ENCODE measurements at places on chromosomes 2 and 18.

- DNase-seq, result no peak
These were observed 91.0 kb upstream of the KCNH7 start for GRCh38 chr2:162929571-162929970.

DNA sequence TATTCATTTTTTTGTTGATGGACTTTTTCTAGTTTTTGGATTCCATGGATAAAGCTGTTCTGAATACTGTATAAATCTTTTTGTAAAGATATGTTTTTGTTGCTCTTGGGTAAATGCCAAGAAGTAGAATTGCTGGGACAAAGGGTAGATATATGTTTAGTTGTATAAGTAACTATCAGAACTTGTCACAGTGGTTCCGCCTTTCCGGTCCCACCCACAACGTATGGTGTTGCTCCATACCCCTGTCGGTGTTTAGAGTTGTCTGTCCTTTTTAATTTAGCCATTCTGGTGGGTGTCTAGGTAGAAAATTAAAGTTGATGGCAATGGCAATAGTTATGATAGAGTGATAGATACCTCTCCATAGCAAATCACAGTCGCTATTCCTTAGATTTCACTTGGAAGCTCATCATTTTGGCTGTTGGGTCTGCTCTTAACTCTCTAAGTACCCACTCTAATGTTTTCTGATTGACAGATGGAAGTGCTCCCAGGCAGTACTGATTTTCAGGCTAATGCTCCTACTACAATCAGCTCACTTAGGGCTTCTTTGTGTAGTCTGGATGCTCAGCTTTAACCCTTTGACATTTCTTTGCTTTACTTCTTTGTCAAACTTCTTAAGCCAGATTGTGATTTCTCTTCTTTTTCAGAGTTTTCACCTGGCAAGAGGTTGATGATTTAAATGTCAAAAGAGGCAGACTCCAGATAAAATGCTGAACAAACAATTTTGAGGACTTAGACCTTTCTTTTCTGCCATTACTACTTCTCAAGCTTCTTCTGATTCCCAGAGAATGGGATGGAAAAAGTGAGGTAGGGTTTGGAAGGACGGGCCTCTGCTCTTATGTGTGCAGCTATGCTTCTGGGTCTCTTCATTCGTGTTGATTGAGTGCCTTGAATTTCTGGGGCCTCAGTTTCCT, 156.4 kb downstream of the AQP4 start:
- no peak for DNase-seq

- no peak for DNase-seq
These were observed 135.4 kb upstream of the ITGB6 start for GRCh38 chr2:160335441-160335840.

DNA sequence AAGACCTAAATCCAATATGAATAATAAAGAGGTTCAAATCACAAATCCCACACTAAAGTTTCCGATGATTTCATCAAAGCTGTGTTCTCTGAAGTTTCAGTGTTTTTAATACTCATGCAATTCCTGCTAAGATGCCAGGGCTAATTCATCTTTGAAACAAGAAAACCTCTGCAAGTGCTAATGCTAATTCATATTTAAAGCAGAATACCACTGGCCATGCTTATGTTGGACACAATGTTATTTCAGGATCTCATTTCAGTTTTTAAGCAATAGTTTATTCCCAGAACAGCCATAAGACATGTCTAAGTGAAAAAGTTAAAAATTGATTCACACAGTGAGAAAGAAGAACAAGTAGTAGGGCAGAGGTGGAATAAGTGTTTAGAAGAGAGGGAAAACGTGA, 62.8 kb downstream of the GRB14 start:
- DNase-seq, result no peak

- no peak for DNase-seq
These were observed 158.4 kb downstream of the SP3 start for GRCh38 chr2:173806761-173807160.

DNA sequence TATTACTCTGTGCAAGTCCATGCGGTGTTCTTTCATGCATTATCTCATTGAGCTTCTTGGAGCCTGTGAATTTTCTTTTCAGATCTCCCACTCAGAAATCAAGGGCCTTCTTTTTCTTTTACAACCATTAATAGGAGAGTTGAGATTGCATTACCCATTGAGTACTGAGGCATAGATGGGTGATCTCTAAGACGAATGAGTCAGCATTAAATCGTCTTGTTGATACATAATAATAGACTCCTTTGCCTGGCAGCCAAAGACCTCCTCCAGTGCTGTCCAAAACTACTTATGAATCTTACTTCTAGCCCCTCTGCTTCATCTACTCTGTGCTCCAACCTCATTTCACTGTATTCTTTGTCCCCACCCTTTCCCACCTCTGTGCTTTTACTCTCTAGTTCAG, 180.5 kb downstream of the AGPS start:
- DNase-seq, result no peak

DNA sequence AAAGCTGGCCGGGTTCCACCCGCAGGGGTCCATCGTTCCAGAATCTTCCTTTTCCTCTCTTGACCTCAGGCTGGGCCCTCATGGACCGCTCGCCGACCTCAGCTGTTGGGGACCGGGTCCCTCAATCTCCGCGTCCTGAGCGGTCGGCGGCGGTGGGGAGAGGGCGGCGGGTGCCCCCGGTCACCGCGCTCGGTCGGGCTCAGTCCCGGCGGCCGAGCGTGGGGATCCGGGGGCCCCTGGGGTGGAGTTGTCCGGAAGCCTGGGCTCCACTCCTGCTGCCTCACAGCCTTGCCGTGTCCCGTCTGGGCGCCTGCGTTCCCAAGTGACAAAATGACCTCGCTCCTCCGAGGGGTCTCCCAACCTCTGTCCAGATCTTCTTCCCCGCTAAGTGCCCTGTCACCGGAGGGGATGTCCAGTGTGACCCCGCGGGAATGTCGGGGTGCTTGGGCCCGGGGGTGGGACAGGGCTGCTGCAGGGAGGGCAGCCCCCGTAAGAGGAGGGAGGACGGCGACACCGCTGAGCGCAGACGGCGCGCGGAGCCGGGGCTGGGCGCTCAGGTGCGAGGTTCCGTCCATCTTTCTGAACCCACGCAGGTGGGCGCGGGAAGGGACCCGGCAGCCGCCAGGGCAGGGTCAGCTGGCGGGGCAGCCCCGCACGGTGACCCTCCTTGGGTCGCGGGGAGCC, 16.0 kb upstream of the E2F6 start:
- DNase-seq, result no peak

GRCh38 chr18:21452276-21452780, 148.2 kb downstream of the ESCO1 start:
- DNase-seq, result no peak

DNA sequence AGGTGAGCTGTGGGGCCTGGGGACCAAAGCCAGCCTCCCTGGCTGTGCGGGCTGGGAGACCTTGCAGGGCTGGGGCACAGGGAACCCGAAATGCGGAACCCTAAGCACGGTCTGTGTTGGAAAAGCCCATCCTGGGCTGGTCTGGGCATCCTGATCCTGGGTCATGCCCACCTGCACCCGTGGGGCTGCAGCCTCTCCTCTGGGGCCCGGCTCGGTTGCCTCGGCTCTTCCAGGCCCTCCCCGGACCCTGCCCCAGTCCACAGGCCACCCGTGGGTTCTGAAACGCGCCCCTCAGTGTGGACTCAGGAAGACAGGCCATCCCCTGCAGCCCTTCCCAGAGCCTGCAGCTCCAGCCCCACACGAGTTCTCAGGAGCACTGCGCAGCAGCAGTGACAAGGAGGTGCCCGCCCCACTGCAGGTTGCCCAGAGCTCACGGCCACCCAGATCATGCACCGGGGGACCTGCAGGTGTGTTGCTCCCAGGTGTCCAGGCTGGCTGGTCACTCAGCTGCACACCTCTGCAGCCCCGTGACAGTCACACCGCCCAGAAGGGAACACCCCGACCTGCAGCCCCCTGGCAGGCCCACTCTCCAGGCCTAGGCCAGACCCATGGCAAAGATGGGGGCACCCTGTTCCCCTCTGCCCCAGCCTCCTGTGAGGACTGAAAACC, 12.2 kb upstream of the NFATC1 start:
- DNase-seq, result no peak

GRCh38 chr2:207067473-207067872, 98.3 kb downstream of the KLF7 start:
- no peak for DNase-seq

DNA sequence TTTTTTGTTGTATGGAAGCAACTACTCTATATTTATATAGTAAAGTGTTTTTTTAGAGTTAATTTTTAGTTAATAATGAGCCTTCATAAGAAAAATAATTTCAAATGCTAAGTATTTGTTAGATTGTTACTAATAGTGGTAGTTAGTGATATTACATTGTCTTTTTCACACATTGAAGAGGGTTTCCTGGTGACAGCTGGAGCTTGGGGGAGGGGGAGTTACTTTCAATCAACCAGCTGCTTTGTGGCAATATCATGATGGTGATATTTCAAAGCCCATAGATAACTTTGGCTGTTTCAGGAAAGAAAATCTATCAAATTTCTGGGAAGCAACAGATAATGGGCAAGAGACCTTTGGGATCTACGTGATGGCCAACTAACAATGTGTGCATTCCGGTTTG, 4.1 kb downstream of the RHBDD1 start:
- no peak for DNase-seq

- DNase-seq, result no peak
These were observed 188.1 kb upstream of the ETAA1 start for GRCh38 chr2:67208887-67209500.

GRCh38 chr2:85834466-85834865, 54.3 kb downstream of the ST3GAL5 start:
- no peak for DNase-seq

DNA sequence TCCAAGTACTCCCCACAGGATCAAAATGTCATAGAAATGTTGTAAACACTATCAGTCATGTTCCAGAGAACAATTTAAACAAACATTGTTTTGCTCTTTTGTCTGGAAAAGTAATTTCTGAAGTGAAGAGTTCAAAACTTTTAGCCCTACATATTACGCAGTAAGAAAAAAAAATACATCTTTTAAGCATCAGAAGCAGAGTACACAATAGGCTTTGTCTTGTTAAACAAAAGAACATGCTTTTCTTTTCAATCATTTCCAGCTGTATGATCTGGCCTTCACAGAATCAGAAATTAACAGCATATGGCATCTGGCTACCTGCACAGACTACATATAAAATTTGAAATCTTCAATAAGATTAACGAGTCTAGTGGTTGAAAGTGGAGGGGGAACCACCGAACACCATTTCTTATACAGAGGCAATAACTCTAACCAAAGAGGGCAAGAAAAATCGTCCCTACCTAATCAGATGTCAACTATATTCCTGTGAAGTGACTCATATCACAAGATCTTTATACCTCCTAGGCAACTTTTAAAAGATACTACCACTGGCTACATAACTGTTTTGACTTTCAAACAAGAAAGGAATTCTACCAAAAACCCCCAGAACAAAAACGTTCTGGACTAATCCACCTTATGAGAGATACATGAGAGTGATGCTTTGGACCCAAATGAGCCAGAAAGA, 149.3 kb downstream of the EXOC6B start:
- DNase-seq, result no peak

GRCh38 chr2:97740590-97741182, 27.3 kb downstream of the ZAP70 start:
- DNase-seq, result no peak

GRCh38 chr2:224058048-224058775, 19.1 kb upstream of the SERPINE2 start:
- no peak for DNase-seq

- DNase-seq, result no peak
These were observed 111.1 kb downstream of the MTX2 start for GRCh38 chr2:176380341-176380740.

GRCh38 chr2:9310798-9311197, 104.2 kb downstream of the ASAP2 start:
- no peak for DNase-seq

DNA sequence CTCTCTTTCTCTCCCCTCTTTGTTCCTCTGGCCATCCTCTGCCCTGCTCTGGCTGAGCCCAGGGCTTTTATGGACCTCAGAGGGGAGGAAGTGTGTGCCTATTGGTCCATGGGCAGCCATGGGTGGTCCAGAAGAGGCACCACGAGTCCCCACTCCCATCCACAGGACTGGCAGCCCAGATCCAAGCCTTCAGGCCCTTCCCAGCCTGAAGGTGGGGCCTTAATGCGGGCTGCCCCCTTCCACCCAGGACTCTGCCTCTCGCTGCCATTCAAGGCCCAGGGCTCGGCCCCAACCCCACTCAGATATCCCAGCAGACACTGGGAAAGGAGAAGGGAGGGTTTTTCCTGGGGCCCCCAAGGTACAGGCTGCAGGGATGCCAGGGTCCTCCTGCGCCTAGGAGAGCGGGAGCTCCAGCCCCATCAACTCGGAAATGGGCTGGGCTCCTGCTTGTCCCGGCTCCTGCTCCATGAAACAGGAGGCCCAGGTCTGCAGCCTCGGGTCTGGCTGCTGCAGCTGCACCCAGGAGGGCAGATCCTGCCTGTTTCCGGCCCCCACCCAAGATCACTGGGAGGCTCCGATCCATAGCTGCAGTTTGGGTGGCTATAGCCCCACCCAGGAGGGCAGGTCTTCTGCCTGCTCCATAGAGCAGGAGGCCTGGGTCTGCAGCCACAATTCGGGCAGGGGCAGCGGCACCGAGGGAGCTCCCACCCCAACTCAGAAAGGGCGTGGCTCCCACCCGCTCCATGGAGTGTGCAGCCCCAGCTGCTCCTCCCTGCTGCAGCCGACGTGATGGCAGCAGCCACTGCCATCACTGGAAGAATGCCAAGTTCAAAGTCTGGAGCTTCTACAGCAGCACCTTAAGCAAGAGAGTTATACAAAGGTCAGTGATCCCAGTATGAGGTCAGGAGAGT, 116.6 kb upstream of the RBBP8 start:
- no peak for DNase-seq

- no peak for DNase-seq
These were observed 633 bp downstream of the KIAA1328 start for GRCh38 chr18:36829362-36830157.

GRCh38 chr2:14927021-14927564, 294.6 kb downstream of the LRATD1 start:
- DNase-seq, result no peak

DNA sequence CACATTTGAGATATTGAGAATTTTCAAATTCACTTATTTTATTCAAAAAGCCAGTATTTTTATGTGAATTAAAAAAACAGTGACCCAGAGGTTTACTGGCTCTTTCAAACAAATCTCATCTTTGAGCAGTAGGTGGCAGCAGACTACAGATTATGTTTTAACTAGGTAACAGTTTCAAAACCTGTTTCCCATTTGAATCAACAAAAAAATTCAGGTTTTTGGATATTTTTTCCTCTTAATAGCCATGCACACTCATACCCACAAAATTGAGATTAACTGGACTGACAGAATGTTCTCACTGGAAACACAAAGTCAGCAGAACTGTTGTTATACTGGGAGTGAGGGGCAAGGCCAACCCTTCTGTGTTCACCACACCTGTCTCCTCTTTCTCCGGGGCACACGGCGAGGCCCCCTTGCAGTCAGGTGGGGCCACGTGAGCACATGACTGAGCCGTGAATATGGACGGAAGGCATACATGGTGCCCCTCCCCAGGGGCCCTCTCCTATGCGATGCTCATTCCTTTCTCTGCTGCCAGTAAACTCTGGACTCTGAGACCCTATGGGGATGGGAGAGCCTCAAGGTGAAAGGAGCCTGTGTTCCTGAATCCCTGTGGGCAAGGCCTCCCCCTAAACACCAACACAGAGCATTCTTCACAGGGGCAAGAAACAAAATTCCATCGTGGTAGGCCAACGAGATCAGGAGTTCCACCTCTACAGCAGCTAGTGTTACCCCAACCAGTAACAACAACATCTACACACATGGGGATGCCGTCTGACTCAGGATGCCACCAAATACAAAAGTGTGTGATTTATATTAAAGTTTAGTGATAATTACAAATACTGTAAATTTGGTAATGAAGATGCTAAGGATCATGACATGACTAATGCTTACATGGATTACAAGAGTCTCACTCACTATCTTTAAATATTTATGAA, 80.4 kb downstream of the LPIN2 start:
- no peak for DNase-seq

- no peak for DNase-seq
These were observed 249.4 kb upstream of the LINC00305 start for GRCh38 chr18:64398320-64398719.
